ENCODE measurements at places on chromosomes 5 and 9.

- no peak for DNase-seq
These were observed 10.5 kb upstream of the TRIM36 start for GRCh38 chr5:115180165-115180709.

- DNase-seq: no peak
These were observed 54.3 kb downstream of the NUP214 start for GRCh38 chr9:131179561-131180219.

GRCh38 chr5:171476701-171477100 is 57.3 kb downstream of the FGF18 start:
- DNase-seq: no peak

DNA sequence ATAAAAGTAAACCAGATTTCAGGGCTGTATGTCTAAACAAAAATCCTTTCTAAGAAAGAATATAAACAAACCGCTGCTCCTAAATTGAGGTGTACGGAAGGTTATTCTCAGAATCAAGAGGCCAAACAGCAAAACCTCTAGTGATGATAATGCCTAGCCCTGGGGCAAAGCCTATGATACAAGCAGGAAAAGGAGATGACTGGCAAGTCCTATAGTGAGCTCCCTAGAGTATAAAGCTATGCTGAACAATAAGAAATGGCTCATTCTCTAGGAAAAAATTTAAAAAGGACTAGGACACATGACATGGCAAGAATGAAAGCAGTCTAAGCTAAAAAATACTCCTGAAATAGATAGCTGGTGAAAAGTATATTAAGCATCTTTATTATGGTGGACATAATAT is 187.1 kb downstream of the BNC2 start:
- DNase-seq: no peak

DNA sequence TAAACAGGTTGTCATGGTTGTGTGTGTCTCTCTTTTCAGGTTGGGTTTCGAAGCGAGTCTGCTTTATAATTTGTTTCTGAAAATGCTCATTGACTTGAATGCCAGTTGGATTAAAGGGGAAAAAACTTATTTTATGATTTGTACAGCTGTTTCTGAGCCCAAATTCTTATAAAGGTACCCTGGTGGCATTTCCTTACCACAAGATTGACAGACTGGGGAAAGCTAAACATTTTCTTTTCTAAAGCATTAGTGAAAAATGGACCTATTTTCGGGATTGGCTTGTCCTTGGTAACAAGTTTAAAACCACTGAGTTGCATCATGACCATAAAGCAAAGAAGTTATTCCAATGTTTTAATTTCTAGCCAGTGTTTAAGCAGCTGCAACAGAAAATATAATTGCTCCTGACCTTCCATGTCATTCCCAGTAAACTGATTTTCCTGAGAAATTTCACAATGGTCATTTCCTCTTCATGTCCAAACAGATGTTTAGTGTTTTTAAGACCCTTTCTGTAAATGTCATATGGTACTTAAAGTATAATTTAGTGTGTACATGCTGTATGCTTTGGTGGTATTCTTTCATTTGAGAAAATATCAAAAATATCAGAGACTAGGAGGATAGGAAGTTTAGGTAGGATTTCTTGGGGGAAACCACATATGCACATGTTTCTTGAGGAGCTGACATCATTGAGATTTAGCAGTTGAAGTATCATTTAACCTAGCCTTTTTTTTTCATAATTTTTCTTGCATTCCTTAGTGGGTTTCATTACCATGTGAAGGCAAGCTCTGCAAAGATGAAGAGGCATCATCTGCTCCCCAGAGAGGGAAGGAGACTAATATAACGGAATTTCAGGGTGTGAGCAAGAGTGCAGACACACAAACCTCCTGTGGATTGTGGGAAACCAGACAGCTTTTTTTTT is 667.1 kb upstream of the RGMB start:
- DNase-seq: no peak

DNA sequence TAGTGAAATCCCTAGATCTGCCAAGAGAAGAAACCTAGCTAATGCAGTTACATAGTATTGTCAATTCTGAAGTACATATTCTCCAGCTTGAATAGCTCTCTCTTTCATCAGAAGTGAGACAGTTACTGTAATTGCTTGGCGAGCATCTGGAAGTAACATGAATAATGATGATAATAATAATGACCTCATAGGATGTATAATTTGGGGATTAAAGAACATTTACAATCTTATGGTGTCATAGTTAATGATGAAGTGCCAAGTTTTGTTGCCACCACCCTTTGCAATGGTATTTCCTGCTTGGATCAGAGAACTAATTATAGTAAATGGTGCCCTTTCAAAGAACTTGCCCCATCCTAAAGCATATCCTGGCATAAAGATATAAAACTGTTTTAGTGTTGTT is 201.4 kb downstream of the ADAMTSL1 start:
- DNase-seq: no peak
